ENCODE measurements at places on chromosomes 2 and 18.

GRCh38 chr2:235614900-235615712 lies 121.3 kb downstream of the AGAP1 start:
- DNase-seq = no peak

DNA sequence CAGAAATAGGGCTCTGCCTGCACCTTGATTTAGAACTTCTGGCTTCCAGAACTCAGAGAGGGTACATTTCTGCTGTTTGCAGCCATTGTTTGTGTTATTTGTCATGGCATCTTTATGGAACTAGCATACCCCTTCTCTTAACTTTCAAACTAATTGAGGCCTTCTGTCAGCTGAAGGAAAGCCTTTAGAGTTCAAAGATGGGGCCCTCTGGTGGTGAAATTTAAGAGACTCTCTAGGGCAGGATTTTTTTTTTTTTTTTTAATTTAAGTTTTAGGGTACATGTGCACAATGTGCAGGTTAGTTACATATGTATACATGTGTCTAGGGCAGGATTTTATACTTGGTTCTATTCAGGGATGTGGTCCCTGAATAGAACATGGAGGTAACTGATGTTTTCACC lies 260.6 kb upstream of the LINC00305 start:
- DNase-seq = no peak

GRCh38 chr2:207616185-207616584 lies 9.0 kb downstream of the METTL21A start:
- DNase-seq = no peak

DNA sequence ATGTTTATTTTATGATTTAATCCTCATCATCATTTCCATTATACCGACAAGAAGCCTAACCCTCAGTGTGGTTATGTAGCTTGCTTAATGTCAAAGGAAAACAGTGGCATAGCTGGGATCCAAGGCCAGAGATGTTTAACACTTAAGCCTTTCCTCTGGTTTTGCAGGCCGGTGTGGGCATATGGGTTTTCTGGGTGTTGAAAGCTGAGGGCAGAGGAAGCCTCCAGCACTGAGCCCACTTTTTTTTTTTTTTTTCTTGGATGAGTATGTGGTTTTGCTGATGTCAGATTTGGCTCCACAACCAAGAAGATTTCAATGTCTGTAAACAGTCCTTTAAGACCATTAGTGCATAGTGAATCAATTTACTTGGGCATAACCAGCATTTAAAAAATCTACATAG lies 41.3 kb downstream of the LHCGR start:
- no peak for DNase-seq

- DNase-seq = no peak
Observed at GRCh38 chr2:71153585-71154224, 23.3 kb downstream of the MPHOSPH10 start.

- DNase-seq = no peak
Observed at GRCh38 chr18:44128365-44128764, 552.3 kb upstream of the SETBP1 start.

- no peak for DNase-seq
Observed at GRCh38 chr18:52070291-52070756, 269.7 kb upstream of the DCC start.

GRCh38 chr2:209368914-209369313 lies 54.9 kb upstream of the MAP2 start:
- DNase-seq = no peak

- no peak for DNase-seq
Observed at GRCh38 chr2:11568436-11568835, 34.6 kb downstream of the GREB1 start.

- no peak for DNase-seq
Observed at GRCh38 chr2:158735822-158736580, 59.1 kb upstream of the DAPL1 start.

DNA sequence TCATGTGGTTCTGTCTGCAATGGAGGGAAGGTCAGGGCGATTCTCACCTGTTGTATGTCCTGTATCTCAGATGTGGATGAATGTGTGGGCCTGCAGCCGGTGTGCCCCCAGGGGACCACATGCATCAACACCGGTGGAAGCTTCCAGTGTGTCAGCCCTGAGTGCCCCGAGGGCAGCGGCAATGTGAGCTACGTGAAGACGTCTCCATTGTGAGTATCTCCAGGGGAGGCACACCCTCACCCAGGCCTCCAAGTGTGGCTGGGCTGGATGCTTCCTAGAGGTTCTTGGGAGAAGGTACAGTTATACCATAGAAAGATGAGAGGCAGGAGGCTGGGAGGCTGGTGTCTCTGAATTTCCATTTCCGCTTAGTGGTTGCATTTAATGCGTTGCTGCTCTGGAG lies 46.9 kb downstream of the FBLN7 start:
- no peak for DNase-seq

- no peak for DNase-seq
Observed at GRCh38 chr2:60858897-60859311, 22.5 kb upstream of the REL start.

GRCh38 chr18:68839701-68840100 lies 41.8 kb downstream of the CCDC102B start:
- DNase-seq = no peak

- DNase-seq = no peak
Observed at GRCh38 chr2:206368933-206369569, 74.3 kb upstream of the ADAM23 start.

GRCh38 chr2:164080486-164080885 lies 344.7 kb upstream of the FIGN start:
- no peak for DNase-seq

- no peak for DNase-seq
Observed at GRCh38 chr2:167862296-167862695, 385.1 kb downstream of the STK39 start.

GRCh38 chr2:3054066-3054465 lies 323.6 kb downstream of the EIPR1 start:
- no peak for DNase-seq

DNA sequence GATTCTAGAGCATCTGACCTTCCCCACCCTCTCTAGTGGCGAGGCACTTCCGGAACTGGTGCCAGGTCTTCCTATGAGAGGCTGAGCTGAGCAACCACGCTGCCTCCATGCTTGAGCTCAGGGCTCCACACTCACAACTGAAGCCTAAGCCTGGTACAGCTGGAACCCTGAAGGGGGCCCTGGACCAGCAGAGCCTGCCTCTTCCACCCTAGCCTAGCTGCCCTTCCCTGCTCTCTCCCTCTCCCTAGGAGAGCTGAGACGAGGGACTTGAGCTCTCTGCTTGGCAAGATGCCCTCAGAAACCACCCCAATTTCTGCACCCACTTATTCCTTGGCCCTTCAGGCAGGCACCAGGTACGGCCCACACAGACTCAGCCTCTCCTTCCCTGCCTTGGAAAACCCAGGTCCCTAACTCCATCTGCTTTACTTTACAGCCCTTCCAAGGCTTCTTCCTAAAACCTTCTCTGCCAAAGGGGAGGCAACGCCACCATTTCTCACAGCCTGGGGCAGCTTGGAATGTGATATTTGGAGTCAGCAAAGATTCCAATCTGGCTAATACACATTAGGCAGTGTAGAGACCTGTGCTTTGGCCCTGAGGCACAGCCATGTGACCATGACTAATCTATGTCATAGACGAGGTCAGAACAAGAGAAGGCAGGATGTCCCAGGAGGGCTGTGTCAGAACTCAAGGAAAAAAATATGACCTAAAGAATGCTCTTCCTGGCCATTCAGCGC lies 18.8 kb downstream of the COX7A2L start:
- DNase-seq = no peak

GRCh38 chr2:189511960-189512319 lies 68.6 kb downstream of the SLC40A1 start:
- DNase-seq = no peak

- DNase-seq = no peak
Observed at GRCh38 chr2:54559006-54559445, 102.9 kb downstream of the SPTBN1 start.

- DNase-seq = no peak
Observed at GRCh38 chr2:84771251-84771650, 109.6 kb downstream of the TRABD2A start.

- no peak for DNase-seq
Observed at GRCh38 chr18:7609617-7610016, 42.5 kb downstream of the PTPRM start.

DNA sequence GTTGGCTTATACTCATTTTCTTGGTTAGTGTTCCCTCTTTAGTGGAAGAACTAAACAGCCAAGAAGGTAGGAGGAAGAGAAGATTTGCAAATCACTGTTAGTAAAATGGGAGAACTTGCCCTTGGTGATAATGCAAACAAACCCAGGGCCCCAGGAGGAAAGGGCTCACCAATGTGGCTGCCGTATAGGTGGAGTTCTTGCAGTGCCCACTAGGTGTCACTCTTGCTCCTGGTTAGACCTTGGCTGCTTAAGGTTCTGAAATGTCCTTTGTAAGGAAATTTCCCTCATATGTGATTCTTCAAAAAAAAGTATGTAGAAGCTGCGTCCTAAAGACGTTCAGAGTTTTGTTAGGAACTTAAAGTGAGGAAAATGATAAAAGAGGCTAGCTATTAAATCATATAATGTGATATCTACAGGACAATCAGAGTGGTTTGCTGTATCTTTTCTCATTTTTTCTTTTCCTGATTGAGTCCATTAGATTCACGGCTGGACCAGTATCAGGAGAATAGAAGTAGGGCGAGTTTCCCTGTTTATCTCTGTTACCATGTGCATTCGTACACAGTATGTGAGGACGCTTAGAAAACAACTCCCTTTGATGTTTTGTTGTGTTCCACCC lies 48.6 kb downstream of the RPIA start:
- peak; percentile 55 for DNase-seq

- DNase-seq = no peak
Observed at GRCh38 chr2:397521-397920, 109.6 kb upstream of the ALKAL2 start.

GRCh38 chr2:43169987-43170386 lies 56.4 kb downstream of the ZFP36L2 start:
- no peak for DNase-seq

- no peak for DNase-seq
Observed at GRCh38 chr2:179441551-179441950, 176.9 kb upstream of the SESTD1 start.

DNA sequence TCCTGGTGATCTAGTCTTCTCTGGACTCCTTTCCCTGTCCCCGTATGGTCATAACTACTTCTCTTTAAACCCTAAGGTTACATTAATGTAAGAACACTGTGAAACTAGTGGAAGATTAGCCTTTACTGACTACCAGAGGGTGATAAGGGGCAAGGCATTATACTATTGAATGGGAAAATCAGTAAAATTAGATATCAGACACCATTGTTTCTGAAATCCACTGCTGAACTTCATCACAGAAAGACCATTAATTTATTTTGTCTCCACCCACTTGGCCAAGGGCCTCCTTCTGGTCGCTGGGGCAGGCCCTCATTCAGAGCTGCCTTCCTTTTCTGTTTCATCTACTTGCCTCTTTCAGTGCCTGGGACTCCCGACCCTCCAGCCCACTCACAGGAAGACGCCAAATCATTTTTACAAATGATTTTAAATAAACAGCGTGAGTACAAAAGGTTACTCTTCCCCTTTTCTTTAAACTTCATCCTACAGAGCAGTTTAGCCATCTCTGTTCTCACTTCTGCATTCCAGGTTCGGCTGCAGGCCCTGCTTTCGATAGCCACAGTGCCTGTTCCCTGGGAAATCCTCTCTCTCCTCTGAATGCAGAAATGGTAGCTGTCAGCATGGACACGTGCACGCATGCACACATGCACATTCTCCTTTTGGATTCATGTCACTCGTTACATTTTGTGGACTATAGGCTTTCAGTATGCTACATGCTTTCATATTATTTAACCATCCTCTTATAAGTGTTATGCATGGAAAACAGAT lies 70.3 kb upstream of the DOCK10 start:
- no peak for DNase-seq

DNA sequence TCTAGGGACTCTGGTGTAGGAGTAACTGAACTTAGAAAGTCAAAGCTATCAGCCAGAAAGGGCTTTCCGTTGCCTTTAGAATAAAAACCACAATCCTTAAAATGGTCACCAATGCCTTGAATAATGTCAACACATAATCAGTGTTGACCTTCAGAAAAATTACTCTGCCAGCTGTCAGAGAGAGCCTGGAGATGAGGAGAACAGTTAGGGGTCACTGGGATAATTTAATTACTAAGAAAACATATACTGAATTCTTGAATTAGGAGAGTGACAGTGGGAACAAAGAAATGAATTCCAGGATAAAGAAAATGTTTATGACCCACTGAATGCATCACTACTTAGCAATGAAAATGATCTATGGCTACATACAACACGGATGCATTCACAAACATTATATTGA lies 23.4 kb upstream of the UGP2 start:
- no peak for DNase-seq

GRCh38 chr2:143717053-143717452 lies 587.8 kb downstream of the ARHGAP15 start:
- DNase-seq = no peak

DNA sequence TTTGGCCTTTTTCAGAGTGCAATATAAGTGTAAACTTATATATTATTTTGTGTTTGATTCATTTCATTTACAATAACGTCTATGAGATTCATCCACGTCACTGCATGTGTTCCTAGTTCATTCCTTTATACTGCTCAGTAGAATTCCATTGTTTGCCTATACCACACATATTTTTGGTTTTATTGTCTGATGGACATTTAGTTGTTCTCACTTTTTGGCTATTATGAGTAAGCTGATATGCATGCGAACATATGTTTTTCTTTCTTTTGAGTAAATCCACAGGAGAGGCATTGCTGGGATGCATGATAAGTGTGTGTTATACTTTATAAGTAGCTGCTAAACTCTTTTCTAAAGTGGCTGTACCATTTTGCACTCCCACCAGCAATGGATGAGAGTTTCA lies 314.8 kb upstream of the HS6ST1 start:
- DNase-seq = no peak

- DNase-seq = no peak
Observed at GRCh38 chr18:76553715-76554546, 58.9 kb upstream of the ZNF516 start.

GRCh38 chr2:142174176-142174575 lies 43.4 kb upstream of the LRP1B start:
- DNase-seq = no peak

DNA sequence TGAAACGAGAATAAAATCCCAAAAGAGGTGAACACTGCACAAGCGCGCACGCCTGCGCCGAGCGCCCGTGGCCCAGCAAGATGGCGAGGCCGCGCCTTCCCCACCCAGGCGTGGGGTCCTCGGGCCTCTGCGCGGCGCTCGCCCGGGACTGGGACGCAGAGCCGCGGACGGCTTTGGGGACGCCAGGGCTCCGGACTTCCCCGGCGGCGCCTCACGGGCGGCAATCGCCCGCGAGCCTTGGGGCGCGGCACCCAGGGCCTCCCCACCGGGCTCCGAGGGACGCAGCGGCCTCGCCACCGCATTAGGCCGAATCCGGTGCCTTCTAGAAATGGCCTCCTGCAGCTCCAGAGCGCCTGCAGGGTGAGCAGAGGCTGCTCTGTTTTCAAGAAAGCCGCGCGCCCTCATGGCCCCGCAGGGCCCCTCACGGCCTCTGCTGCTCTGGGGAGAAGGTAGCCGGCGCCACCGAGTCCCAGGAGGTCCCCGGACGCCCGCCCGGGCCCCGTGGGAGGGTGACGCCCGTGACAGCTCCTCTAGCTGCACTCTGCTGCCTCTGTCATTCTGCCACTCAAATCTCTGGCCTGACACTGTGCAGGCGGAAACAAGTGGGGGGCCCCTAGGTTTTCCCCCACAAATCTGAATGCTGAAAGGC lies 35.9 kb upstream of the POMC start:
- no peak for DNase-seq
